NCI-H187 treated with DMSO at 0.1 percent for 48 hours (cell line): ENCODE measurements at places on chromosomes 5 and 9.

- DNase-seq: no peak
Observed at GRCh38 chr5:15601274-15601673, 101.3 kb downstream of the FBXL7 start.

GRCh38 chr9:15311607-15312006 is 4.6 kb upstream of the TTC39B start:
- DNase-seq: no peak

GRCh38 chr5:109997161-109997560 is 307.4 kb downstream of the MAN2A1 start:
- no peak for DNase-seq

DNA sequence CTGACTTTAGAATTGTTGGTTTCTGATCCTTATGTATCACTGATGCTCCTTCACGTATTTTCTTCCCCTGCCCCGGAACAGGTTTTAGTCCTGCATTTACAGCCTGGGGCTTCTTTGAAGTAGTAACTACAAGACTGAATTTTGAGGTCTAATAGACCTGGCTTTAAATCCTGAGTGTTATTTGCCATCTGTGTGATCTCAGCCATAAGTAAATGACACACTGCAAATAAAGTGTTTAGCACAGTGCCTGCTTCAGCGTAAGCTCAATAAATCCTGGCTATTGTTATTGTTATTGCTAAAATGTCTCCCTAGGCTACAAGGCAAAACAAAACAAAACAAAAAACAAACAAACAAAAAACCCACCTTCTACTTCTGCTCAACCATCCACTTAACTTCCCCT is 15.6 kb upstream of the LHX6 start:
- no peak for DNase-seq

GRCh38 chr5:160033546-160034252 is 24.8 kb downstream of the TTC1 start:
- DNase-seq: no peak

- DNase-seq: no peak
Observed at GRCh38 chr5:135873831-135874230, 21.8 kb downstream of the IL9 start.

GRCh38 chr9:130639124-130639765 is 25.1 kb upstream of the PRDM12 start:
- DNase-seq: peak; percentile 40

- DNase-seq: no peak
Observed at GRCh38 chr5:142836048-142836447, 65.9 kb downstream of the ARHGAP26 start.

DNA sequence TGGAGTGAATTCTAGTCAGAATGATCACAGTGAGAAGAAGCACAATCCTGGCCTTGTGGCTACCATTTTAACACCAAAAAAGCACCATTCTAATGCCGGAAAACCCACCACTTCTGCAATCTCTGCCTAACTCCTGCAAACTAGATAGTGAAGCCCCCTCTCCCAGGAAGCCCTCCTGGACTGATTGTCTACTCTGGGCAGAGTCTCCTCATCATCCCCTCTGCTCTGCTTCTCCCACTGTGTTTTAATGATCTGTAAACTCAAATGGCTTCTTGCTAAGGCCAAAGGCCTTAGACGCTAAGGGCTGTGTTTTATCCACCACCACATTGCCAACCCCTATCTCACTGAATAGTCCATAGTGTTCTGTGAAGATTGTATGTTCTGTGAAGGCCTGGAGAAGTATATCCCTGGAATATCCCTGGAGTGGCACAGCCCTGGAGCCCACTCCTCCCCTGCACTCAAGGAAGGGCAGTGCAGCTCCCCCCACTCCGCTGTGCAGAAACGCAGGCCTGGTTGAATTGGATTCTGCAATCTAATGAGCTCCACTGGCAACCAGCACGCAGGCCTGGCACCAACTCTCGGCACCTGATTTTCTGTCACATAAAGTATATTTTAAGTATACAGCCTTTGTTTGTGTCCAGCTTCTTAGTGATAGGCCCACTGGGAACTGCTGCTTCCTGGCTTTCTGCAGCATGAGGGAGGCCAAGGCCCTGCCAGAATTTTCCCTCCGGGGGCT is 126.3 kb downstream of the ATPSCKMT start:
- DNase-seq: no peak

DNA sequence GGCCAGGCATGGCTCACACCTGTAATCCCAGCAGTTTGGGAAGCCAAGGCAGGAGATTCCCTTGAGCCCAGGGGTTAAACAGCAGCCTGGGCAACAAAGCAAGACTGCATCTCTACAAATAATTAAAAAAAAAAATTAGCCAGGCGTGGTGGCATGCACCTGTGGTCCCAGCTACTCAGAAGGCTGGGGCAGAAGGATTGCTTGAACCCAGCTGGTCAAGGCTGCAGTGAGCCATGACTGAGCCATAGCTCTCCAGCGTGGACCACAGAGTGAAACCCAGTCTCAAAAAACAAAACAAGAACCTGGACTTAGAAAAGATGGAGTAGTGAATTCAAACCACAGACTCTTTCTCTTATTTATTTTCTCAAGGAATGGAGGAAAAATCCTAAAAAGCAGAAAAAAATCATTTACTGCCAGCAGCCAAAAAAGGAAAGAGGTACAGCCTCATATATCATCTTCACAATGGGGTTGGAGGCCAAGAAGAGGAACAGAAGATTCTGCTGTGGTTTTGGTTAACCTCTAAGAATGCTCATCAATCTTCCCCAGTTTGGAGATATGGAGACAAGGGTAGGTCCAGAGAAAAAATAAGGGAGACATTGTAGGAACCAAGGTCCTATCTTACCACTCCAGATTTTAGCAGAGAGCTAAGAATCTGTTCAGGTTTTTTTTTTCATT is 40.0 kb upstream of the MYO10 start:
- DNase-seq: no peak

- DNase-seq: no peak
Observed at GRCh38 chr9:16809912-16810610, 60.4 kb downstream of the BNC2 start.

GRCh38 chr9:131276094-131276888 is at the start of gene FAM78A:
Gene FAM78A (minus strand): TSS chr9:131276510. CDS start chr9:131276179, 331 bp downstream.
- no peak for DNase-seq

DNA sequence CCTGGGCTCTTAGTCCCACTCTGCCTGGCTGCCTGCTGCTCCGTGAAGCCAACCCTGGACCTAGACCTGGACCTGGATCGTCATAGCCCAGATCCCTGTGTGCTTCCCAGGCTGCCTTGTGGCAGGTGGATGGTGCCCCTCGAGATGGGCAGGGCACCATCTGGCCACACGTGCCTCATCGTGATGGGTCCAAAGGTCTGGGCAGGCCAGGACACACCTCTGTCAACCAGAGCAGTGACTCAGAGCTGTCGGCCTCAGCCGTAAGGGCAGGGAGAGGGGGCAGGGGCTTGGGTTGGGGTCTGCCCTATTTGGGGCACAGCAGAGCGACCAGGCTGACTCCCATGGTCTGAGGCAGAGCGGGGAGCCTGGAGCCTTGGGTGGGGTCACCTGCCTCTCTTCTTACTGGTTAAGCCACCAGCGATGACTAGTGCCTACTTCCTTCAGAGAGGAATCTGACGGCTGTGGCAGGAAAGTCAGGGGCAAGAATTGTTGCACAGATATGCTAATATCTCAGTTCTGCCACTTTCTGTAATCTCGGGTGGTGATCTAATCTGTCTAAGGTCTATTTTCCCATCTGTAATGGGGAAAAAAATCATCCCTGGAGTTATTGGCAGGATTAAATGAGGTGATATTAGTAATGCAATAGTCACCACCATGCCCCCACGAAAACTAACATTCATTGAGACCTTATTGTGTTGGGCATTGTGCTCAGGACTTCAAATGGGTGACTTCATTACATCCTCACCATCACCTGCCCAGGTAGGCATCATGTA is 3.2 kb upstream of the CDHR2 start:
- no peak for DNase-seq

- DNase-seq: no peak
Observed at GRCh38 chr5:171660434-171660833, 125.2 kb upstream of the SMIM23 start.

GRCh38 chr9:38183994-38184568 is 115.1 kb upstream of the SHB start:
- no peak for DNase-seq

- DNase-seq: no peak
Observed at GRCh38 chr5:137560420-137560819, 61.3 kb upstream of the SPOCK1 start.

DNA sequence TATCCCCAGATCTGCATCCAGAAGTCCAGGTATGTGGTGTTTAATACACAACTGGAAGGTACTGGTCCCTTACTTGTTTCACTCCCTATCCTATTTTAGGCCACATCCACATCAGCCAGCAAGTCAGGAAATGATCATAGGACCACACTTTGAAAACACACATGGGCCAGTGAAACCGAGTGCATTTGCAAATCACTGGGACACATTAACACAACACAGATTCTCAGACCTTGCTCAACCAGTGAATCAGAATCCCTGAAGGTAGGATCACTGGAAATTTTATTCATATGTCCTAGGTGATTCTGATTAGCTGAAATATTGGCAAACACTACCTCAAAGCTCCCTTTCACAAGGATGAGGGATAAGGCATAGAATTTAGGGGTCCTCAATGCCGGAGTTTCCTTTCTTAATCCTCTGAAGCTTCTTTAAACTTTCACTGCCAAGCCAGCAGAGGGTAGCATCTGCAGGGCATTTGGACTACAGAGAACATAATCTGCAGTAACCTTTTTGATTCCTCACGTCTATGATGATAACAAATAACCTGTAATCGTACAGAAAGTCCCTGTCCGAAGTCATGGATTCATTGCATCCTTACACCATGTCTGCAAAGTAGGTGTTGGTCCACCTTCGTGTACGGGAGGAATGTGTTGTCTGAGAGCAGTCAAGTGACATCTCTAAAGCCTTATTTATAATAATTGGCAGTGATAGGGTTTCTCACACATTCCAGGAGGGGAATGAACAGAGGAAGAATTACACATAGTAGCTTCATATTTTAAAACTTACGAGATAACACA is 11.0 kb upstream of the ABLIM3 start:
- no peak for DNase-seq

DNA sequence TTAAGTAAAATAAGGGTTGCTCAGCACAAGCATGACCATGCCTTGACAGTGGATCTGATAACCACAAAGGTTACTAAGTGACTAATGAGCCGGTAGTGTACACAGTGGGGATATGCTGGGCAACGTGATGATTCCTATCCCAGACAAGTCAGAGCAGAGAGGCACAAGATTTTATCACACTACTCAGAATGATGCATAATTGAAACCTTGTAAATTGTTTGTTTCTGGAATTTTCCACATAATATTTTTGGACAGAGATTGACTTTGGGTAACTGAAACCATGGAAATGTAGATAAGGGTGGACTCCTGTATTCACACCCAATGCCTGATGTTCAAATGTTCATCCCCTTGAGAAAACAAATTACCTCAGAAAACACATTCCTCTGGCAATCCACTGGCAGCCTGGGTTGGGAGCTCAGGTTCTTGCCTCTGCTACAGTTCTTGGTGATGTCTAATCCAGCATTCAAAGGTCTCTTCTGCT is 16.2 kb upstream of the ERAP1 start:
- DNase-seq: no peak

GRCh38 chr9:13823026-13823425 is 490.9 kb downstream of the NFIB start:
- no peak for DNase-seq

DNA sequence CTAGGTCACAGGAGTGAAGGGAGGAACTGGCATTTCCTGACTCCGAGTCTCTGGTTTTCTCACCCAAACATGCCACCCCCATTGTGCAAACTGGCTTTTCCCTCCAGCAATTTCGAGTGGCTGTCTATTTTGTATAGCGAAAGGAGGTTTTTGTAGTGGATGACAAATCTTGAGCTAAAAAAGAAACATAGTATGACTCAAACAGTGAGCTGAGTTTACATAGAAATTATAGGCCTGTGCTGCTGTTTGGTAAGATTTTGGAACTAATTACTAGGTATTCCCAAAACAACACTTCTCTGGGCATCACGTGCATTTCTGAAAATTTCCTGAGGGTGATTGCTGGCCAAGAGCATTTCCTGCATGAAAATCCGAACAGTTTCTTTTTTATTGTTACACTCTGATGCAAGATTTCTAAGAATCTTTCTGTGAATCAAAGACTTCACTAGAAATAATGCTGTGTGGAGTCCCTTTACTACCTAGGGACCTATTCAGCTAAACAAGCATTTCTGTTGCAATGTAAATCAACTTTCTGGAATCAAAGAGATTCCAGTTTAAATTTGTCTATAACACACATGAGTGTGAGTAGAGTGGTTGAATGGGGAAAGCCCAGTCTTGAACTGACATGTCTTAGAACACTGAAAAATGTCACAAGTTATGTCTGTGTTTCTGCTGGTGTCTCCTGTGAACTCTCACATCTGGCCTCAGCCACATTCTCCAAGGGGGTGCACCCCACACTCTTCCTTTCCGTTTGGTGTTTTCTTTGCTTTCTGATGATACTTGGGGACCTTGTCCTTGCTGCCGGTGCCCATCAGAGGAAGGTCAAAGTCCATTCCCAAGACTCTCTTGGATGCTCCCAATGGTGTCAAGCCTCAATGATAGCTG is 33.3 kb upstream of the DAPK1 start:
- DNase-seq: no peak

DNA sequence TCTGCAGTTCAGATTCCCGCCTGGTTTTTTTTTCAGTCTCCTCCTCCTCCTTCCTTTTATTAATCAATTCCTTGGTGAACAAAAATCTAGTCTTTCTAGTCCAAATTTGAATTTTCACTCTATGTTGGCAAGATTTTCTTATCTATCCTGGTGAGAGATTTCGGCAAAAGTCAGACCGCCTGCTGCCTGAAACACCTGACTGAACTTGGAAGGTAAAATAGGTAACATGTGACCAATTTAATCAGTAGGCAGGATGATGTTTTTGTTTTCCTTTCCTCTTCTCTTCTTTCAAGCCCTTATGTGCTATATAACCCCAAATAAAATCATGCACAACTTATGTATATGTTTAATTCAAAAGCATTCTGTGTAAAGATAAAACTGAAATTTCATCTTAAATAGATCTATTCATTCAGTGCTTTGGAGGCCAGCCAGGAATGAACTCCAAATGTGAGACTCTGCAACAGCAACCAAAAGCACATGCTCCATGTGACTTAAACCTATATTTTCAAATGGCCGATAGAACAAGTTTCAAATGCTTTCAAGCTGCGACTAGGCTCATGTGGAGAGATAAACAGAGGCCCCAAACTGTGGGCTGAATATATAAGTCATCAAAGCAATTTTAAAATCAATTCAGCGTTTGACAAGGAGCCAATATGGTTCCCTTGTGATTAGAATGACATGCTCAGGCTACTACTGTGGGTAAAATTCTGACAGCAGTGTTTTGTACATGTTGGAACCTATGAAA is 100.4 kb upstream of the SEMA6A start:
- DNase-seq: no peak

DNA sequence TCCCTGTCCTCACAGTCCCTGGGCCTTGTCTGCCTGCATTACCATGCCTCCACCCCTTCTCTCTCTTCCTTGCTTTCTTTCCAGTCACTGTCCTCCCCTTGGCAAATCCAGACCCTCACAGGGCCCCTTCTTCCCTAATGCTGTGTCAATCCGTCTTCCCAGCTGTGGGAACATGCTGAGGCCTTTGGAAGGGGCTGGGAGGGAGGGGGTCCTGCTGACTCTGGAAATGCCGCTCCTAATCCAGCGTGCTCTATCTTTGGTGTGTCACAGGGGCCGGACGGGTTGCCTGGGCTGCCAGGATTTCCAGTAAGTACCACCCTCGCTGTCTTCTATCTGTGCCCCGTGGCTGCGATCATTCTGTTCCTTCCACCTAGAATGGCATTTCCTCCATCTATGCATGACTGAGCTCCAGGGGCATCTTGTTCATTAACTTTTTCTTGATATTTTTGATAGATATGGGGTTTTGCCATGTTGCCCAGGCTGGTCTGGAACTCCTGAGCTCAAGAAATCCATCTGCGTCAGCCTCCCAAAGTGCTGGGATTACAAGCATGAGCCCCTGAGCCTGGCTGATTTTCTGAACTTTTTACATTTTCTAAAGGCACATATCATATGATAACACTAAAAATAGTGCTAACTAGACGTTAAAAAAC is 64.5 kb upstream of the TGFBR1 start:
- DNase-seq: no peak
